ENCODE measurements at places on chromosomes 11 and 22.

GRCh38 chr22:23756891-23757290 is 2.7 kb upstream of the VPREB3 start:
- DNase-seq: no peak

DNA sequence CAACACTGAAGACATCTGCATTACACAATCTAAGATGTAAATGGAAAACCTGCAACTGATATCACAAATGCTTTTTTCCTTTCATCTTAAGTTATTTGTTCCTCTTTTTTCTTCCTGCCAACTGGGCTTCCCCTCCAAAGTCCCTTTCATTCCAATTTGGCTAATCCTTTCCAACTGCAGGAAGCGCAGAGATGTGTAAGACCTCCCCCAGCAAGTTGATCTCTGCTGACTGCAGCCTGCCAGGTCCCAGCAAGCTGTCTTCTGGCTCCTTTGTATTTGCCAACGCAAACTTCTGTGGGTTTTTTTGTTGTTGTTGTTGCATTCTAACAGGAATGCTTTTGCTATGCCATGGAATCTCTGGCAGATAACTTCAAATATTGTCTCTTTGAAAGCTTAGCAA is 38.5 kb upstream of the LRRC4C start:
- no peak for DNase-seq

GRCh38 chr22:29701155-29701999 is 18.4 kb upstream of the CABP7 start:
- no peak for DNase-seq

DNA sequence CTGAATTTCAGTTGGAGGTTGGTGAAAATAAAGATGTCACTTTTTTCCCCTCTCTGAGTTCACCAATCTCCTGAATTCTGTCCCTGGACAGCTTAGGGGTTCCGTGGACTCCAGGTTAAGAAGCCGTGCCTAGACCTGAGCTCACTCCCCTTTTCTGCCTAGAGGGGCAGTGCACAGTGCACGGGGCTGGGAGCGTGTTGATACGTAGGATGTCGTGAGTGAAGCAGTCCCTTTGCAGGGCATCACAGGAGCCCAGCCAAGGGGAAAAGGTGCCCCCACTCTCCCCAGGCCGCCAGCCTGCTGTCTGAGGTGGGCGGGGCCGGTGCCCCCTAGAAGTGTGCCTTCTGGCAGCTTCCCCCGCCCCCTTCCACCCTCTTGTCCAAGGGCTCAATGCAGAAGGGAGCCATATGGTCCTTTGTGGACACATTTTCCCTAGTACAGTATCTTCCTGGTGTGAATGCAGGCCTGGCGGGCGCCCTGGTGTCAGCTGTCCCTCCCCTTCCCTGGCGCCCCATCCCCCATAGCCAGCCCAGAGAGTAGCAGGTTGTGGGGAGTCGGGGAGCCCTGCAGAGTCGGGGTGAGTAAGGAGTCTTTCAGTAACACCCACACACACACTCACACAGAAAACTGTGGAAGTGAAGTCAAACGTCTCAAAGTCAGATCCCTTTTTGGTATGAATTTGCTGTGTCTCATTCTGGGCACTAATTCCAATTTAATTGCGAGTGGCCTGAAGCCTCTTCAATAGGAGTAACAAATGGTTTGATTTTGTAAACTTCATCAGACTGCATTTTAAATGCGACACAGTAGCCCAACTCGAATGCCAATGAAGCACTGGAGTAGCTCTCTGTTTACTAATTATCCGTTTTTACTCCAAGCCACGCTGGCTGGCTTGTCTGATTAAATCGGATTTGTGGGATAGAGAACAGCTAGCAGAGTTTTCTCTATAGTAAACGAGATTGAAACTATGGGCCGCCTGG is 67.5 kb upstream of the NNMT start:
- no peak for DNase-seq

GRCh38 chr22:39916496-39916895 is 15.6 kb downstream of the GRAP2 start:
- DNase-seq: no peak

GRCh38 chr11:114163229-114163631 is 103.7 kb downstream of the ZBTB16 start:
- DNase-seq: no peak

DNA sequence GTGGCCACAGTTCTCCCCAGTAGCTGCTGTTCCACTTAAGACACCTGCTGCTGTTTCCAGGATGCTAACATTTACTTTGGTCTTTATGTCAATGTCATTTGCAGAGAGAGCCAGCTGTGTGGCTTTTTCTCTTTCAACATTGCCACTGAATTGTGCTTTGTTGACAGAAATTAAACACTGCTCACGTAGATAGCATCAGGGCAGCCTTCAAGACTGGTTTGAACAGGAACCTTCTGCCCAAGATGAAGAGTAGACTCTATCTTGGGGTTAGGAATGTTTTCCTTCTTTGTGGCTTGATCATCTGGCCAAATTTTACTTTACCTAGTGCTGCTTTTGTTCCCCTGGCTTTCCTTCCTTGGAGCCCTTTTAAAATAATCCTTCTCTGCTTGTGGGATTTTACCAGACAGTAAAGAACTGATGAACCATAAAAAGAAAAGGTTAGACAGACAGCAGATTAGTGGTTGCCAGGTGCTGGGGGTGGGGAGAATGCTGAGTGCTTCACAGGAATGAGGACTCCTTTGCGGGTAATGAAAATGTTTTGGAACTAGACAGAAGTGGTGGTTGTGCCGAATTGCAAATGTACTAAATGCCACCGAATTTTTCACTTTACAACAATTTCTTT is 22.7 kb upstream of the XBP1 start:
- no peak for DNase-seq

GRCh38 chr22:44409211-44409973 is 88.6 kb downstream of the RTL6 start:
- no peak for DNase-seq

DNA sequence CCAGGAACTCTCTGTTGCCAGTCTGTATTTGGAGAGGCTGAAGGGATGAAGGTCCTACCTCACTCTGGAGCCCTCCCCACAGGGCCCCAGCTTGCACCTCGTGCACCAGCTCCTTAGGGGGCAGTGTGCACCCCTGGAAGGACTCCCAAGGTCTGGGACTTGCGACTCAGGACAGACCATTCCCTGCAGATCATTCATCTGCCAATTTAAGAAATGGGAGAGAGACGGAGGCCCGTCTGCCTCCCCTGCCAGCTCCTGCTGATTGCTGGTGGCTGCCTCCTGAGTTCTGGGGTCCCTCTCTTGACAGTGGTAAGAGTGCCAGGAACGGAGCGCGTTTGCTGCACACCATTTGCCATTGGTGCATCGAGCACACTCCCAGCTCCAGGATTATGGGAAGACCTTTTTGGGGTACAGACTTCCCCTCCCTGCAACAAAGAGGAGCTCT is 27.4 kb upstream of the MALAT1 start:
- DNase-seq: no peak

DNA sequence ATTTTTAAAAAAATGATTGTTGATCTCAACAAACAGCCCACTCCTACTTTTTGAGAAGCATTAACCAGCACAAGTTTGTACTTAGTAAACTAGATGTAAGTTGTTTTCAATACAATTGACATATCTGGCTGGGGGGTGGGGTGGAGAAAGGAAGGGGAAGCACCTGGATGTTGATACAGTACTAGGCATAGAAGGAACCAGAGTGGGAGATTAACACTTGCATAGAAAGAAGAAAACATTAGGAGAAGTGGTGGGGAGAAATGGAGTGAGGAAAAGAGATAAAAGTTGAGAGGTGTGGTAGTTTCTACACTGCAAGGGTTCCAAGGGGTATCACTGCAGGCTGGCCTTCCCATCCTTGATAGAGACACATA is 10.6 kb upstream of the GAB2 start:
- no peak for DNase-seq

- peak; percentile 11 for DNase-seq
Observed at GRCh38 chr22:28882545-28882877, 861 bp upstream of the ZNRF3 start.

DNA sequence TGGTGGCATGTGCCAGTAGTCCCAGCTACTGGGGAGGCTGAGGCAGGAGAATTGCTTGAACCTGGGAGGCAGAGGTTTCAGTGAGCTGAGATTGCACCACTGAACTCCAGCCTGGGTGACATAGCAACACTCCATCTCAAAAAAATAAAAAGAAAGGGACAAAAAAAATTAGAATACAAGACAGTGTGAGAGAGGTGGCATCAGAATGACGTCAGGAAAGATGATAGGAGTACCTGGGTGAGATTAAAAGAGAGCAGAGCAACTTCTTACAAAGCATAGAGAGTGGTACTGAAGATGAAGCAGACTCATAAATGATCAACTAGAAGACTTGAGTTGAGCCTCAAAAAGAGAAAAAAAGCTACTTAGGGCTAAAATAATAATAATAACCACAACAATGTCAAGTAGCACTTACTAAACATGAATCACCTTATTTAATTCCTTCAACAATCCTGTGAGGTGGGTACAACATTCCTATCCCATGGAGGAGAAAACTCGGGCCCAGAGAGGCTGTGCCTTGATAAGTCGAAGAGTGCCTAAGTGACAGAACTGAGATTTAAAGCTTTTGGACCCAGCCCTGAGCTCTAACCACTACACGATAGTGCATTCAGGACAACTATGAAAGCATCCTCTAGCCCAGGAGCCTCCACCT is 5.2 kb upstream of the SLN start:
- DNase-seq: no peak

- no peak for DNase-seq
Observed at GRCh38 chr22:44332946-44333345, 20.2 kb upstream of the SHISAL1 start.

GRCh38 chr11:95547186-95547585 is 242.4 kb downstream of the FAM76B start:
- DNase-seq: no peak

GRCh38 chr11:113131036-113131775 is 170.0 kb downstream of the NCAM1 start:
- DNase-seq: no peak

All from stimulated activated CD4-positive, alpha-beta T cell treated with anti-CD3 and anti-CD28 coated beads, Interleukin-4, amount 100 ng/mL, for 24 hours (primary cell).